ENCODE measurements at places on chromosomes 6 and 20. TPM values are rescaled to one million over a fixed set of nuclear protein-coding genes. Genes with fewer than 3 reads are reported as not detected.

DNA sequence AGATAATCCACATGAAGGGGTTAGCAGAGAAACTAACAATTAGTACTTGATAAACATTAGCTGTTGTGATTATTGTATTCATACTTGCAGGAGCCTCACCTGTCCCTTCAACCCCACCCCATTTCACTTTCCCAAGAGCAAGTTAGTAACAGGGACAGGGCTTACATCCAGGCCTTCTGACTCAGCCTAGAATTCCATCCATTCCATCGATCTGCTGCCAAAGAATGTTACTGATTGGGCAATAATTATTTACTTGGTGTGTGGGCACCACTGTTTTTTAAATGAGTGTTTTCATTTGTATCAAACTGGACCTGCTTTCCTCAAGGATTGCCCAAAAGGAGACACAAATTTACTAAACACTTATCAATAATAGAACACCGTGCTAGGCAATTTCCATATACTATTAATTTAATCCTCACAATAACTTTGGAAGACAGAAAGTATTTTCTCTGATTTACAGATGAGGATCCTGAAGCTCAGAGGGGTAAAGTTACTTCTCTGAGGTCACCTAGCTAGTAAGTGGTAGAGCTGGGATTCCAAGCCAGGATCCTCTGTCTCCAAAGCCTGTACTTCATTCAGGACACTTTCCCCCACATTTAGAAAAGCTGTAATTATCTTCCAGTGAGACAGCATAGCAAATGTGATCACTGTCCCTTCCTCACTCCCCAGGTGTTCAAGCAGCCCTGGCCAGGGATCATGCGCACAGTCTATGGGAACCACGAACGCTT, 32.8 kb downstream of the GSS start:
- DNase-seq, result peak; percentile 11

GRCh38 chr20:31824125-31824485, 4.9 kb downstream of the MYLK2 start:
- DNase-seq, result no peak

DNA sequence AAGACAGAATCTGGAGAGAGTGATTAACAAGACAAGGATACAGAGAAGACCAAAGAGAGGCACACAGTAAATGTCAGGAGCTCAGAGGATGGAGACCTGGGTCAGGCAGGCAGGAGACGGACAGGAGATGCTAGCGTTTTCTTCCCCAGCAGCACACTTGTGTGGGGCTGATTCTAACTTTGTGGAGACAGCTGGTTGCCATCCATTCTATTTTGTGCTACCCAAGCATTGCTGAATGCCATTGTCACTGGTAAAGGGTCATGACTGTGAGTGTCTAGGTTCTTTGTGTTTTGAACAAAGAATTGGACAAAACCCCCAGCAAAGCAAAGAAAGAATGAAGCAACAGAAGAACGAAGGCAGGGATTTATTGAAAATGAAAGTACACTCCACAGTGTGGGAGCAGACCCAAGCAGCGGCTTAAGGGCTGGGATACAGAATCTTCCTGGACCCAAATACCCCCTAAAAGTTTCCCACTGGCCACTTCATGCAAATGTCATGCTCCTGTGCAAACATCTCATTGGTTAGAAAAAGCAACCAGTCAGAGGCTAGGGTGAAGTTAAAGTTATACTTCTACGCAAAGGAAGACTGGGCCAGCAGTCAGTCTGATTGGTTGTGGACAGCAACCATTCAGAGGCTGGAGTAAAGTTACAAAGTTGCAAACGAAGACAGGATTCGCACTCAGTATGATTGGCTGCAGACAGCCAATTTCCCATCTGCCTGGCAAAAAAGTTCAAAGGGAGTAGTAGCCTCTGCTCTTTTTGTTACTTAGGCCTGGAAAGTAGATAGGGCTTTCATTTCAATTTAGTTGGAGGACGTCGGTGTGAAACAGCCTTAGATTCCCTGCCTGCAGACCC, 17.5 kb downstream of the PTK7 start:
- DNase-seq, result no peak

DNA sequence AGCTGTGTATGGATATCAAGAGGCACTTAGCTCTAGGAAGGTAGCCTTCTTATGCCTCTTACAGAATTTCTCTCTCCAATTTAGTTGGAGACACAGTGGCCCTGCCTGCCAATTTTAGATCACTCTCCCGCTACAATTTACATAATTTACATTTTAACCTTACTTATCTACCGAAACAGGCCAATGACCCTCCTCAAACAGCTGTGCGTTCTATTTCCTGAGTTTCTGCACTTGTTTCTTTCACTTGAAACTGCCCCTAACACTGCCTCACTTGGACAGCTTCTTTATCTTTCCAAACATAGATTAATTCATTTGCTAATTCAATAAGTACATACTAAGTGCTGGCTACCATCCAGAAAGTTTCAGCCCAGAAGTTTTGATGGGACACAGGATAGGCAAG, 52.9 kb upstream of the HDDC2 start:
- no peak for DNase-seq

DNA sequence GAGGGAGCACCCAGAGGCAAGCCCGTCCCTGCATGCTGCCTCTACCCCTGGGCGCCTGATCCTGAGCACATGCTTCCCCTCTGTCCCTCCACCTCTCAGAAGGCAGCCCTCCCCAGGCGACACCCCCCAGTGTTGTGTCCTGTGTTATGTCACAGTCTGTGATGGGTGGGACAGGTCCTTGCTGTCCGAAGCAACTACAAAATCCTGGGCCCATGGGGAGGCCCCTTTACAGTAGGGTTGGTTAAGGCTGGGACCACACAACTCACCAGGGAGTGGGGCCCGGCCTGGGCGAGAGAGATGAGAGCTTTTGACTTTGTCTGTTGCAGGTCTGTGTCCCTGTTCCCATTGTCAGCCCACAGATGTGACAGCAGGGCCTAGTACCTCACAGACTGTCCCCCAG, 78.0 kb downstream of the DHX35 start:
- no peak for DNase-seq

DNA sequence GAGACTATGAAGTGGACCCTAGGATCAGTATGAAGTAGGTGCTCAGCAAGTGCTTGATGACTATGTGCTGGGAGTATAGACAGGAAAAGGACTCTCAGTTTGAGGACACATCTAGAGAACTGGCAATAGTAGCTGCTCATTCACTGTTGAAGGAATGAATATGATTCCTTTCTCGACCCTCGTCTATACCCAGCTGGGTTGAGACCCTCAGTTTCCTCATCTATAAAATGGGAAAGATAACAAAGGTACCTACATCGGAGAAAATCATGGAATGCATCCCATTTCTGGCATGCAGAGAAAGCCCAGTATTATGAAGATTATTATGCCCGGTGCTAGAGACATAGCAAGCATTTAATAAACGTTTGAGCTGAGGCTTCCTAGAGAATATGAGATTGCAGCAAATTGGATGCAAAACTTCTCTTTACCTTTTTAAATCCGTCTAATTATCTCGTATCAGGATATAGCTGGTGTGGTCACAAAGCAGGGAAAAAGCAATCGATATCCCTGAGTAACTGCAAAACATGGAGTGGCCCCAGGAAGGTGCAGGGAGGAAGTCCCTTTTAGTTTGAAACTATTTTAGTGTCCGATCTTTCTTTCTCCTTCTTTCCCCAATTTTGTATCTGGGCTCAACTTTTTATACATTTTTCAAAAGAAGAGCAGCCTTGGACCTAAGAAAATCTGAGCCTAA, 2.8 kb upstream of the PCK1 start:
- DNase-seq, result no peak

GRCh38 chr6:151216804-151217203, 23.0 kb upstream of the AKAP12 start:
- DNase-seq, result no peak

DNA sequence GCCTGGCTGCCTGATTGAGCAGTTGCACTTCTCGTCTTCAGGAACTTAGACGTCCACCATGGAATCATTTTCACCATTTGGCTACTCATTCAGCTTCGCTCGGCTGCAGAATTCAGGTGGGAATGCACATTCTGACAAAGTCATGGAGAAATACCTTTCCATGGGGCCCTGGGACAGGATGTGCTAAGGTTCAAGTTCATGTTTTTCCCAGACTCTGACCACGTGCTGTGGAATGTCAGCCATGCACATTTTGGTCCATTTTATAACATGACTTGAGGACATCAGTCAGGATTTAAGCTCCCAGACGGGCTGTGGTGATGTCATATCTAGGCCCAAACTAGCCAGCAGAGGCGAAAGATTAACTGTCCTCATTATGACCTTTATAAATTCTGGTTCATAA, 205.3 kb downstream of the TBXT start:
- no peak for DNase-seq

GRCh38 chr6:7008451-7008988, 99.2 kb upstream of the RREB1 start:
- no peak for DNase-seq

GRCh38 chr20:48287021-48287494, 501.8 kb upstream of the SULF2 start:
- DNase-seq, result no peak

DNA sequence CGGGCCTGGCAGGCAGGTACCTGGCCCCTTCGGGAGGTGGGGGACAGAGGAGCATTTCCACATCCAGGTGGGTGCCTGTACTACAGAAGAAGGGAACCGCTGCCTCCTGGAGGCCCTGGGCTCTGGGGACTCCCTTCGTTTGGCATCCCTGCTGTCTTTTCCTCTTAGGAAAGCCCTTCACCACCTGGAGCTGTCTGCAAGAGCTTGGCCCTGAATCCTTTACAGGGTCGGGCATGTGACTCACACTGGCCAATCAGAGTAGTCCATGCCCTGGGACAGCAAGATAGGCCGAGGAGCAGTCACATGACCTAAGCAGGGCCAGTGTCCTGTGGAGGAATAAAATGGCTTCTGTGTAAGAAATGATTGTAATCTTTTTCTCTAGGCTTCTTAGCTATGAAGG, 224.9 kb downstream of the ANKRD60 start:
- DNase-seq, result no peak

Gene RSPH9
- total RNA-seq, result not detected

Gene POU3F2
- total RNA-seq, result not detected

Gene XKR7
- not detected for total RNA-seq

Gene TRMT11
- total RNA-seq, result 54.0 TPM

Gene PPARD
- total RNA-seq, result 38.4 TPM

Gene SLCO4A1
- total RNA-seq, result 22.1 TPM

Gene OR2H2
- not detected for total RNA-seq

Gene BPIFA1
- not detected for total RNA-seq
